Stimulated activated CD8-positive, alpha-beta memory T cell treated with anti-CD3 and anti-CD28 coated beads, Interleukin-15, amount 100 ng/mL, for 1 hour (primary cell): ENCODE measurements at places on chromosomes 3 and 15.

- DNase-seq = no peak
These were observed 74.6 kb downstream of the IQSEC1 start for GRCh38 chr3:12998648-12999047.

- no peak for DNase-seq
These were observed 162.1 kb downstream of the AKAP13 start for GRCh38 chr15:85542488-85542887.

DNA sequence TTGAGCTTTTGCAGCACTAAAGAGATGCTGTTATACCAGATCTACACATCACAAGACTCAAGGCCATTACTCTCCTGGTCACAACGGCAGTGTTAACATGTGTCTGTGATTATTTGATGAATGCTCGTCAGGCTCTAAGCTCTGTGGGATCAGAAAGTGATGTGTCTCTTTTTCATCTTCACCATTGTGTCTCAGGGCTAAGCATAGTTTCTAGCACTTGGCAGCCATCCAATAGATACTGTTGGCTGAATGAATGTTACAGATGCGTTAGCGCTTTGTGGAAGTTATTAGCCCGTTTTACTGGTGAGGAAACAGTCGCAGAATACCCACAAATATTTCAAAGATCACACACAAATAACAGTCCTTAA is 1.2 kb upstream of the FAM81A start:
- no peak for DNase-seq

- no peak for DNase-seq
These were observed 19.7 kb upstream of the TCAIM start for GRCh38 chr3:44318891-44319311.

DNA sequence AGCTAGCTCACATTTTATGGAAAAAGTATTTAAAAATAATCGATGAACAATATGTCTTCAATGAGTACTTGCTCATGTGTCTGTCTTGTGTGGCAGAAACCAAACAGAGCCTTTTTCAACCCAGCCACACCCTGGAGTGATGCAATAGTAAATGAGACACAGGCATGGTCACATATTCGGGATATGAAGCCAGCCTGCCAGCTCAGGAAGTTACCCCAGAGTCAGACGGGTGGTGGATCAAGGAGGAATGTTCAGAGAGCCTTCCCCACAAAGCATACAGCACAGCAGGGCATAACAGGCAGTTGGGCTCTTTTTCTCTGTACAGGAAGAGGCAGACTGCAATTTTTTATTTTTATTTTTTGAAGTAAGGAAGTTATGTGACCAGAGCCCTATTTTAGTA is 27.3 kb downstream of the LARP6 start:
- no peak for DNase-seq

DNA sequence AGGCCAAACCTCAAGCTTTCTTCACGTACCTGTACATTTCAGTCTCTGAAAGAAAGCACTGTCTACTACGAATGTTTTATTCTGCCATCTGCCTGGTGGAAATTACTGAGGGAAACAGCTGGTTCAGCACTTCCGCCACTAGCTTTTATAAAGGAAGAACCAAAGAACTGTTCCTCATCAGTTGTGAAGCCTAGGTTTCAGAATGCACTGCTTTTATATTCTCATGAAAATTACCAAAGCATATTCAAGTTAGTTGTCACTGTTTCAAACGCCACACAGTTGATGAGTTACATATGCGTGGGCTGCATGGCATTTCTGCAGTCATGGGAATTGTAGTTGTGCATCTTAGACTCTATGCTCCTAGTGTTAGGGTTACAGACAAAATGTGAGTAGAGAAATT is 21.5 kb upstream of the ZBTB38 start:
- DNase-seq = no peak

- no peak for DNase-seq
These were observed 81.1 kb upstream of the VGLL4 start for GRCh38 chr3:11724615-11725339.

- DNase-seq = no peak
These were observed 105.0 kb downstream of the IQCH start for GRCh38 chr15:67359431-67360079.

DNA sequence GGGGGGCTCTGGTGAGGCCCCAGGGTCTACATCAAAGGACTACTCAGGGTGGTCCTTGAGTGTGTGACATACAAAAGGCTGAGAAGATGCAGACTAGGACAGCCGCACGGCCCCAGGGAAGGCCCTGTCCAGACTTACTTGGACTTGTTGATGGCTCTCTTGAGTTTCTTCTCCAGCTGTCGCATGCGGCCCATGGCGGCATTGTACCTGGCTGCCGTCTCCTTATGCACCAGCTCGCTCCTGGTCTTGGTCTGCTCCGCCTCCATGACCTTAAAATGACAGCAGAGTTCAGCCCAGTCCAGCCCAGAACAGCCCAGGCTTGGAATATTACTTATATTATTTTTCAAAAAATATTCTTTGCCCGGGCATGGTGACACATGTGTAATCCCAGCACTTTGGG is 56.0 kb downstream of the CAPN7 start:
- DNase-seq = no peak

DNA sequence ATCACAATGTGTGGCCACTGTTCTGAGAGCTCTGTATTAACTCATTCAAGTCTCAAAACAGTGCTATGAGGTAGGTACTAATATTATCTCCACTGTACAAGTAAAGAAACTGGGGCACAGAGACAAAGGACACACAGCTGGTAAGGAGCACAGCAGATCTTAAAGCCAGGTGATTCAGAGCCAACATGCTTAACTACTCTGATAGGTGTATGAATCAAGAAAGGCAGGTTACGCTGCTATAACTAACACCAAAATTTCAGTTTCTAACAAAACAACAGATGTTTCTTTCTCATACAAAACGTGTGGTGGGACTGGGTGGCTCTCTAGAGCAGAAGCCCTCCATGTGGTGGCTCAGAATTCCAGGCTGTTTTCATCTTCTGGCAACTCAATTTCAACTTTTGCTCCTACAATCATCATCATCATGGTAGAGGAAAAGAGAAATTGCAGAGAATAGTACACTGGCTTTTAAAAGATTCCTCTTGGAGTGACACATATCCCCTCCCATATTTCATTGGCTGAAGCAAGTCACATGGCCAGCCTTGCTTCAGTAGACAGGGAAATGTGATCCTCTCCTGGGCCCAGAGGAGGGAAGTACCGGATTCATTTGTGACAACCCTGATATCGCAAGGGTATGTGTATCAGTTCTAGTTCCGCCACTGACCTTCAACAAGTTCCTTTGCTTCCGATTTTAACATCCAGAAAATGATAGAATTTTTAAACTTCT is 126.2 kb upstream of the PTX3 start:
- DNase-seq = no peak

DNA sequence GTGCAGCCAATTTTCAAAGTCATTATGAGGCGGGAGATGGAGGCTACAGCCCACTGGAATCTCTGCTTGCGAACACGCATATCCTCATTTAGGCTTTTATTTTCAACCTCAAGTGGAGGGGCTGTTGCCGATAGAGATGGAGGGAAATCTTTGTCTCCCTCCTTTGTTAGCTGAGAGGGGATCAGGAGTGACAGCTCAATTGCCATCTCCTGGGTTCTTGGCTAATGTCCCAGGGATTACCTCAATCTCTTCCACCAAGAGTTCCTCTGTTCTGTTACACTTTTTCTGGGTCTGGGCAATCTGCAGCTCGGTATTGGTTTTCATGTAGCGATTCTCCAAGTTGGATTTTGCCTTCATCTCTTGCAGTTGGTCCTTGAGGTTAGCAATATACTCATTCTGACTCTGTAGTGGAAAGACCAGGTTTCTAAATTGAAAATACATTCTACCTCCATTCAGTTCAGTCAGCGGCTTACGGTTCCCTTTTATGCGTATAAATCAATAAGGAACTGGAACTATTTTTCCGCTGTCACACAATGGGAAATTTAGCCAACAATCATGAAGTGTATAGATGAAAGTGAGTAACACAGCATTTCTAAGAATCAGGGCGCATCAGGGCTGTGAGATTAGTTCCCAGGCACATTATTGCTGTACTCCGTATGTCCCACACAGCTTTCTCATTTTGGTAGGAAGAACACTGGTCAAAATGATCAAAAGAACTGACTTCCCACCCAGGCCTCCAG is 36.2 kb upstream of the RPL35A start:
- DNase-seq = no peak

DNA sequence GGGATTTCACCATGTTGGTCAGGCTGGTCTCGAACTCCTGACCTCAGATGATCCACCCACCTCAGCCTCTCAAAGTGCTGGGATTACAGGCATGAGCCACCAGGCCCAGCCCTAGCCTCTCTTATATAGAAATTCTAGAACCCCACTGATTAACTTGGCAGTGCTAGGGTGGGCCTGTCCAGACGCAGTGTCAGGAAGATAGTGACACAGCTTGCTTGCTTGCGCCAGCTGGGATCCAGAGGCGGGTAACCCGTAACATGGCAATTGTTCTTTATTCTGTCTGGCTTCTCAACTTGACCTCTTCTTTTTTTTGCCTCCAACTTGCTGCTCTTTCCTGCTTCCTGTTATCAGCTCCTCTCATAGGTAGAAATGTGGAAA is 16.2 kb downstream of the CEP19 start:
- no peak for DNase-seq

GRCh38 chr3:148847351-148847750 is 17.7 kb upstream of the CPA3 start:
- DNase-seq = no peak

DNA sequence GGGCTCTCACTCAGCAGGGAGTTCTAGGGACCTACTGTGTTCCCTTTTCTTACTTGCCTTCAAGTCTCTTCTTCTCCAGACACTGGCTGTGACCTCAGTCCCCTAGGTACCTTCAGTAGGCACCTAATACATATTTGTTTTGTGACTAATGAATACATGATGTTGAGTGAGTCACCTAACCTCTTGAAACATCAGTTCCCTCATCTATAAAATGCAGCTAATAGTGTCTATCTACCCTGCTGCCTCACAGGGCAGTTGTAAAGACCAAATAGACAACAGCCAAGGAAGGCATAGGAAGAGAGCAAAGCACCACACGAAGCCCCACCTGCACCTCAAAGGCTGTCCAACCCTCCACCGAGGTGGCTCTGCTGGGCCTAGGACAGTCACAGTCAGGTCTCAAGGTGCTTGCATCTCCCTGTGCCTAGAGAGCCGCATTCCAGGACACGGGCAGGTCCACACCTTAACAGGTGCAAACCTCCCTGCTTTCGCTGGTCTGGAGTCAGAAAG is 29.1 kb downstream of the DAPK2 start:
- no peak for DNase-seq

GRCh38 chr3:196055683-196056270 is 26.1 kb downstream of the TFRC start:
- DNase-seq = no peak

DNA sequence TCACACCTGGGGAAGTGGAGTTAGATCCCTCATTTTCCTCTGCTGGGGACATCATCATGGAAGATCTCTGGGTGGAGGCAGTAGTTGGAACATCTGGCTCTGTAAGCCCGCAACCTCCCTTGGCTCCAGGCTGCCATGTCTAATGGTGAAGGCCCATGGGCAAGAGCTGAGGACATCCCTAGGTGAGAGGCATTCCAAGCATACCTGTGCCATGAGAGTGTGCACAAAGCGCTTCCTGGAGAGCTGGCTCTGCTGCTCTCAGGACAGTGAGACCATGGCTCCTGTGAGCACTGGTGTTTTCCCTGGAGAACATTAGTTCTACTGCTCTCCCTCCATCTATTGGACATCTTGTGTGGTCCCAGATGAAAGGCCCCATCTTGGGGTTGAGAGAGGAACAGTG is 7.7 kb downstream of the MAPKAPK3 start:
- DNase-seq = no peak

- DNase-seq = no peak
These were observed 31.0 kb upstream of the TAFA4 start for GRCh38 chr3:68963376-68963775.

GRCh38 chr3:98730338-98730737 is 32.8 kb upstream of the ST3GAL6 start:
- DNase-seq = no peak

DNA sequence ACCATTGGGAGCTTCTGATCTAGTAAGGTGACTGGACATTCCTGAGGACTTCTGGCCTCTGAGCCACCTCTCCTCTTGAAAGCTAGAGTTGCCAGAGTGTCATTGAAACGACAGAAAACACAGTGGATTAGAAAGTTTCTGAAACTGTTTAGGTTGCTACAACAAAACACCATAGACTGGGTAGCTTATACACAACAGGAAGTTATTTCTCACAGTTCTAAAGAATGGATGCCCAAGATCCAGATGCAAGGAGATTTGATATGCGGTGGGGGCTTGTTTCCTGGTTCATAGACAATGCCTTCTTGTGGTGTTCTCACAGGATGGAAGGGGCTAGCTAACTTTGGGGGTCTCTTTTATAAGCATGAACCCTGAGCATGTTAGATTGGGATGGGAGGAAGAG is 43.3 kb upstream of the ZNF385D start:
- no peak for DNase-seq

DNA sequence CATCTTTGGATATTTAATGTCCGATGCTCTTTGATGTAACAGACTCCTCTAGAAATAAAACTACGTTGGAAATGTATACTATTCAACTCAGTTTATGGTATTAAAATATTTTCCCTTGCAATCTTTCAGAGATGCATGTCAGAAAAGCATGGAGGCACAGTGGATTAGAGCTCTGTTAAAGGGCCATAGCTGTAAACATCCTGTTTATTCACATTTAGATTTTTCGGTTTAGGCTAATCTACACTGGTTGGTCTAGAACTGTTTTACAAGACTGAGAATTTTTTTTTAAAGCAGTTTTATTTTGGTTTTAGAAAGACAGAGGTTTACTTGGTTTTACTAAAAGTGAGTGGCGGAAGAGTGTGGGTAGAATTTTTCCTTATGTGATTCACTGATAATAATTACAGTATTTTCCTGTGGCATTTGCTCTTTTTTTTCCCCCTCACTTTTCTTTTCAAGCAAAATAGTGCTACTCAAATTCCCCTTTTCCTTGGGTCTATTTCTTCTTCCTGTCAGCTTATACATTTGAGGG is 132.1 kb downstream of the IL1RAP start:
- no peak for DNase-seq

- no peak for DNase-seq
These were observed 24.5 kb downstream of the MB21D2 start for GRCh38 chr3:192892981-192893700.

DNA sequence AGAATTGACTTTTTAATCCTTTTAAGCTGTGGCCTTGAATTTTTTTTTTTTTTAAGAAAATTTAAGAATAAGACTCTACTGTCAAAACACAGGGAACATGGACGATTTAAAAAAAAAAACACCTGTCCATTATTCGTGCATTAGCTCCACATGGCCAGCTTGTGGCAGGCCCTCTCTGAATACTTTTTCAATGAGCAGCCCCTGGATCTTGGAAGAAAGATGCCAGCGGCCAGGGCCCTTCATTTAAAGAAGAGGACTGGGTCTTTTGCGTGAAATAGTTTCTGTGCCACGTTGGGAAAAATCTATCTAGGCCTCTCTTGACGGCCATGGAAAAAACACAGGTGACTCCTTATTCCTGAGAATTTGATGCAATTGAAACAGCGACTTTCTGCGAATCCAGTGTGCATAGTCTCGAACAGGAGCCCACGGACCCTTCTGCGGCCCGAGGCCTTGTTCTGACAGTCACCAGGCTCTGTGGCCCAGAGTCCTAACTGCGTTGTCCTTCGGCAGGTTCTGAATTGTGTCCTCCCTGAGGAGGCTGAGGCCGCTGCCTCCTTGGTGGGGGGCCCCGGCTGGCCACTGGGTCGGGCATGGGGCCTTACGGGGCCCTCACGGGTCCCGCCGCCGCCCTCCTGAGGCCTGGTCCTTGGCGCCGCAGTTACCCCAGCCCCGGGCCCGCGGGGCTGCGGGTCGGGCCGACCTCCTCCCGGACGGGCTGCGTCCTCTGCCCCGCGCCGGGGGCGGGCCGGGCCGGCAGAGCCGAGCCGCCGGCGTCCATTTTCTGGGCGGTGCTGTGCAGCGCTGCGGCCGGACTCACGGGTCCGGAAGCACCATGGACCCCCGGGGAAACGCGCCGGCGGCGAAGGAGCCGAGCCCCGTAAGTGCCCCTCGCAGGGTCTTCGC is 33.5 kb downstream of the ZBTB38 start:
- no peak for DNase-seq
